ENCODE measurements at places on chromosomes 5 and 9.

- no peak for DNase-seq
Measured at GRCh38 chr5:95725937-95726810, 5.0 kb upstream of the RHOBTB3 start.

- no peak for DNase-seq
Measured at GRCh38 chr5:179823937-179824744, 3.4 kb downstream of the SQSTM1 start.

GRCh38 chr5:176540476-176540899, 3.3 kb upstream of the RNF44 start:
- DNase-seq, result no peak

DNA sequence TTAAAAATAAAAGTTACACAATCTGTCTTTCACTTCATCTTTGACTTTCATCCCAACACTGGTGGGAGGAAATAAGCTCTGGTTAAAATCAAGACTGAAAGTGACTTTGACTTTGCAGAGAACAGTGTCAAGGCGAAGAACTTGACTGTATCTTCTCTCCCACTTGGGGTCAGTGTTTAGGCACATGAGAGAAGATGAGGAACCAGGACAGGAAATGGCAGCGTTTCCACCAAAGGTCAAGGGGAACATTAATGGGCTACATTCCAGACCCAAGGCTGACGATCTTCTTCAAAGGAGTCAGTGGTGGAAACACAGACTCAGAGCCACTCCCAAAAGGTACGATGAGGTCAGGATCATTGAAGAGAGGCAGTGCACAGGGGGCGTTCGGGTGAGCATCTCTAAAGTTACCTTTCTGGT, 409.5 kb downstream of the ARHGEF28 start:
- DNase-seq, result no peak

- no peak for DNase-seq
Measured at GRCh38 chr9:120920806-120921178, 5.8 kb downstream of the TRAF1 start.

GRCh38 chr9:97366889-97367288, 45.0 kb upstream of the TDRD7 start:
- no peak for DNase-seq

DNA sequence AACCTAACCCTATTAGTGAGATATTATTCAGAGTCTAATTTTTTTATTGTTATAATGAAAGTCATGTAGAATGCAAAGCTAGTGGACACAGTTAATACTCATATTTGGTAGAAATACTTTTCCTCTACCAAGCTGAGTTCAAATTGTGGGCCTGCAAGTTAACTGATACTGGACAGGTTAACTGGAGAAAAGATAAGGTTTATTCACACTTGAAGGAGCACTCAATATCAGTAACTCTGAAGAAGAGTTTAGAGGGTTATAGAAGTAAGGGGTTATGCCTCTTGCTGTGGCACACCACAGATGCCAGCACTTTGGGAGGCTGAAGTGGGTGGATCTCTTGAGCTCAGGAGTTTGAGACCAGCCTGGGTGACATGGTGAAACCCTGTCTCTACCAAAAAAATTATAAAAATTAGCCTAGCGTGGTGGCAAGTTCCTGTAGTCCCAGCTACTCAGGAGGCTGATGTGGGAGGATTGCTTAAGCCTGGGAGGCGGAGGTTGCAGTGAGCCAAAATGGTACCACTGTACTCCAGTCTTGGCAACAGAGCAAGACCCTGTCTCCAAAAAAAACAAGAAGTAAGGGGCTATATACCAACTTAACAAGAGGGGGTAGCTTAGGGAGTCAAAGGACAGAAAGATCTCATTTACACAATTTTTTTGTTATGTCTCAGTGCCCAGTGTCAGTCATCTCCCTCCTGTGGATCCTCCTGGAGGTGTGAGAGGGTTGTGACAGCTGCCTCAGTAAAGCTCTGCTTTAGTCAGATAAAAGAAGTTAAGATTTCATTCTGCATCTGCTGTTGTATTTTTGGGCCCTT, 121.2 kb upstream of the GRHPR start:
- no peak for DNase-seq

DNA sequence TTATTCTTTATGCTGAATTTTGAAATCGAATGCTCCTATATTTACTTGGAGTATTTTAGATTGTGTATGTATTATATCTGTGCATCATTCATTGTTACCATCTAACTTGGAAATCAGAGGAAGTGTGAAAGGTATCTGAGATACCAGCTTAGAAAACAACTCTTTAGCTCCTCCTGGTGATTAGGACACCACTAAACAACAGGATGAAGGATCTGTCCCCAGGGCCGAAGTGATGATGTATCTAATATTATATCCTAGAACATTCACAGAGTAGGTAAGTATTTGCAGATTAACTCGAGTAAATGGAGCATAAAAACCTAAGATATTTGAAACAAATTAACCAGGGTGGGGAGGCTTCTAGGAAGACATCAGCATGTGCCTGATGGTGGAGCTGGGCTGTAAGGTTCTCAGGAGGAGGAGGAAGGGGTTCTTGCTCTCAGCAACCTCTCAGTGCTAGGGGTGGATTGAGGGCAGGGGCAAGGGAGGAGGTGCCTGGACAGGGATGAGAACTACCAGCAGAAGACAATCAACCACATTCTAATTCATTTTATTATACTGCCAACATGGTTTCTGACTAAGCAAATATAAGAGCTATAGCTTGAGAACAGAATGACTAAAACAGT, 2.6 kb upstream of the NFIL3 start:
- peak; percentile 34 for DNase-seq

DNA sequence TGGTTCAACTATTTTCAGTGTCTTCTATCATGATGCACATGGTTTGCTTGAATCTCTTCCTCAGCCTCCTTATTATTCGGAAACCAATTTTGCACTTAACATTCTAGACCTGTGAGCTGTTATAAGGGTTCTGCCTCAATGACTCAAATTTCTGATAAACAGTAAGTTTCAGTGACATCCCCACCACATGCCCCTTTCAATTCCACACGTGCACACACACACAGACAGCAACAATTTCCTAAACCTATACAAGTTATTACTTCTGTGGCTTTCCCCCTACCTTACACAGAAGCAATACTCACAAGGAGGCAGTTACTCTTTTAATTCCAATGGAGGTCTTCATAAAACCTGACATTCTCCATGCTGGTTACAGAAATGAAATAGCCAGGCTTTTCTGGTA, 102.4 kb downstream of the ELAVL2 start:
- no peak for DNase-seq

DNA sequence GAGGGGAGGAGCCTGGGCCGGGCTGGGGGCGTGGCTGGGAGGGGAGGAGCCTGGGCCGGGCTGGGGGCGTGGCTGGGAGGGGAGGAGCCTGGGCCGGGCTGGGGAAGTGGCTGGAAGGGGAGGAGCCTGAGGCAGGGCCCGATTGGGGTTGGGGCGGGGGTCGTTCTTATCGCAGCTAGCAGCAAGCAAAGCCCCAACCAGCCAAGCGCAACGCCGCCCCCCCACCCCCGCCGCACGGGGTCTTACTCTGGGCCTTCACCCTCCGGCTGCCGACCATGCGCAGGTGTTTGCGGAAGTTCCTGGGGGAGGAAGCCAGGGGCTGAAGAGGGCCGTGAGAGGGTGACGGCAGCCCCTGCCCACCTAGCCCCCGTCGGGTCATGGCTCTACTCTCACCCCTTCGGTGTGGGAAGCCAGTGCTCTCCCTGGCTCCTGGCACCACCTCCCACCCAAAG, 5.0 kb downstream of the NSMF start:
- peak; percentile 31 for DNase-seq

All from central memory CD4-positive, alpha-beta T cell (primary cell).